ENCODE measurements at places on chromosomes 4 and X.

DNA sequence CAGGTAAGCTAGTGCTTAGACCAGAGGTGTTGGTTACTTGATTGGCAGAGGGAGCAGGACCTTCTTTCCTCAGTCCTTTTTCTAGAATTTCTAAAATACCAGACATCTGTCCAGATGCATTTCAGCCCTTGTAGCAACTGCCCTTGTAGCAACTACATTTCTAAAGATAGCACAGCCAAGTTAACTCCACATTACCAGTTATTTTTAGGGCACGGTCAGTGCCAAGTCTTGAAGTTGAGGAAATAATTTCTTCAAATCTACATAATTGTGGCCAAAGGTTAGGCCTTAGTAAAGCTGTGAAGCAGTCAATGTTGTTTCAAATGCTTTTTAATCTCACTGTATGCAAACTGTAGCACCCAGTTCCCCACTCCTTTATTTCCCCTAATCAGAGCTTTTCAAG lies 62.9 kb downstream of the MID1IP1 start:
- DNase-seq, result no peak

DNA sequence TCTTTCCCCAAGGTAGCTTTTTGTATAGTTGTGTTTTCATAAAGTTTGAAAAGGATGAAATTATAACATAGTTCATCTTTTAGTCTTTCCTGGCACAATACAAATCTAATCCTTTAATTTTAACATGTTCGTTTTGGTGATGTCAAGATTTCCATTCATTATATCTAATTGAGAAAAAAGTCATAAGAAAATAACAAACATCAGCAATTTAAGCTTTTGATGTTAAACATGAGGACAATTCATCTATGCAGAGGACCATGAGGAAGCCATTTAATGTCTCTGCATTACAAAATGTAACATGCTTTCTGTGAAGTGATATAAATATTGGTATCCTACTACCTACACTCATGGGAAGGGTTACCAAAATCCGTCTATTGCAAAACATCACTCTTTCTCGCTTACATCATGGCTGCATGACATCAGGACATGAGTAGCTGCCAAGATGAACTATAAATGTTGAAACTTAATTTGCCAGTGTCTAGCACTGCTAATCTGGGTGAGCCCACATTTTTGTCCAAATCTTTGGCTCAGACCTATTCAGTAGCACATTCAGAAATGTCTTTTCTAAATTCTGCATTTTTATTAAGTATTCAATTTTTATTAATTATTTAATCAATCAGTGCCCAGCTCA lies 9.5 kb downstream of the EPGN start:
- DNase-seq, result no peak

GRCh38 chr4:119626943-119627266 lies 1.7 kb downstream of the PDE5A start:
- DNase-seq, result no peak

DNA sequence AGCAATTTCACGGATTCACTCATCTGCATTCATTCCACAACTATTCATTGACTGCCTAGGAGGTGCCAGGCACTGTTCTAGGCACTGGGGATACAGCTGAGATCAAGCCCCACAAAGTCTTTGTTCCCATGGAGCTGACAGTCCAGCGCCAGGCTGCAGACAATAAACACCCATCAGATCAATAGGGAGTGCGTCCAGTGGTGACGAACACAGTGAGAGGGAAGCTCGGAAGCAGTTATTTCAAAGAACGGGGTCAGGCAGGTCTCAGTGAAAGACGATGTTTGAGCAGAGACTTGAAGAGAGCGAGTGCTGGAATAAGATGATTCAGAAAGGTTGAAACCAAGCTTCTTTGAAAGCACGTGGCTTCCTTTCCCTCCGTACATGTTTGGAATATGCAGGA lies 167.2 kb downstream of the EVC2 start:
- no peak for DNase-seq

DNA sequence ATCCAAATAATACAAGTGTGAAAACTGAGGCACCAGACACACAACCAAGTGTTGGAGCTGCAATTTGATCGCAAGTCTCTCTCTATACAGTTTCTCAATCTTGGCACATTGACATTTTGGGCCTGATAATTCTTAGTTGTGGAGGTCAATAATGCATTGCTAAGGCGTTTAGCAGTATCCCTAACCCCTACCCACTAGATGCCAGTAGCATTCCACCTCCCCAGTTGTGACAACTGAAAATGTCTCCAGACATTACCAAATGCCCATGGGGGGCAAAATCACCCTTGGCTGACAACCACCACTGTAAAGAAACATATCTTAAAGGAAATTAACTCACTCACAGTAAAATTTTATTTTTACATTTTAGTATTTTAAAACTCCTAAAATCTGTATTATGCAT lies 4.2 kb downstream of the NR3C2 start:
- no peak for DNase-seq

DNA sequence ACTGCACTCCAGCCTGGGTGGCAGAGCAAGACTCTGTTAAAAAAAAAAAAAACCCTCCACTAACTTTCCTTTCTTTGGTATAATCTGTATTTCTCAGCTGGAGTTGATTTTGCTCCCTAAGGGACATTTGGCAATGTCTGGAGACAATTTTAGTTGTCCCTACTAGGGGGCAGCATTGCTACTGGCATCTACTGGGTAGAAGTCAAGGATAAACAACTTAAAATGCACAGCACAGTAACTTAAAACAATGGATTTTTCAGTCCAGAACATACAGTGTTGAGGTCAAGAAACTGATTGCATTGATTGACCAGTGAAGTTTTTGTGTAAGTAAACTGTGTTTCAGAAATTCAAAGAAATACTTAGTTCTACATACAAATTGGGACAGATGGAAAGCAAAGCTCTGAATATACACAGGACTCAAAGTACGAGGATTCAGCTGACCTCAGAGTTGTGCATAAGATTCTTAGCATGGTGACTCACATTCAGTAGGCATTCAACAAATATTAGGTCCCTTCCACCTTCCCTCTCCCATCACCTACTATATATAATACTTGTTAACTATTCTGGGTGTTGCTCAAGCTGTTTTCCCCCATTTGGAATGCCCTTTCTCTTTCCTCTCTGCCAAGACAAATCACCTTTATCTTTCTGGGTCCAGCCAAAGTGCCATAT lies 8.8 kb downstream of the DDX53 start:
- DNase-seq, result no peak

- no peak for DNase-seq
Observed at GRCh38 chr4:5824227-5824626, 68.7 kb downstream of the CRMP1 start.

DNA sequence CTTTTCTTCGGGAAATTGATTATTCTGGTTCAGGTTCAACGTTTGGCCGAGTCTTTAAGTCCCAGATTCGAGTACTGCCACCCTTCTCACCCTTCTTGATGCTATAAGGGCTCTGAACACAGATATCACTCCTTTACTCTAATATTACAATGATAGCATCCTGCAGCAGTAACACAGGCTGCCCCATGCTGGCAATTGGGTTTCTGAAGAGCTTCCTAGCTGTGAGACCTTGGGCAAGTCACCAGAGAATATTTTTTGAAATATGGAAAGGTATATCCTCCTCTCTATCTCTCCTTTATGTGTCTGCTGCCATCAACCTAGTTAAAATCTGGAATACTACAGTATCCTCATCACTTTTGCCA lies 297 bp upstream of the MTMR8 start:
- no peak for DNase-seq

DNA sequence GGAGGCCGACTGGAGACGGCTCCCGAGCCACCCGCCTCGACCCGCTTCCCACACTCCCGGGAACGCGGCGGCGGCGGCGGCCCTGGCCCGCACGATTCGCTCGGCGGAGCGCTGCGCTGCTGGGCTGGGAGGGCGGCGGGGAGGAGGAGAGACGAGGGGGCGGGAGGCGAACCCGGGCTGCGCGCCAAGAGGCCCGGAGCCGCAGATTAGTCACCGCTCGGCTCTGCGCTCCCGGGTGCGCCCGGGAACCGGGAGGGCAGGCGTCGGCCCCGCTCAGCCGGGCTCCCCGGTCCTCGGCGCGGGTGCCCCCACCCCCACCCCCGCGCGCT lies 11.2 kb upstream of the BCOR start:
- DNase-seq, result no peak

DNA sequence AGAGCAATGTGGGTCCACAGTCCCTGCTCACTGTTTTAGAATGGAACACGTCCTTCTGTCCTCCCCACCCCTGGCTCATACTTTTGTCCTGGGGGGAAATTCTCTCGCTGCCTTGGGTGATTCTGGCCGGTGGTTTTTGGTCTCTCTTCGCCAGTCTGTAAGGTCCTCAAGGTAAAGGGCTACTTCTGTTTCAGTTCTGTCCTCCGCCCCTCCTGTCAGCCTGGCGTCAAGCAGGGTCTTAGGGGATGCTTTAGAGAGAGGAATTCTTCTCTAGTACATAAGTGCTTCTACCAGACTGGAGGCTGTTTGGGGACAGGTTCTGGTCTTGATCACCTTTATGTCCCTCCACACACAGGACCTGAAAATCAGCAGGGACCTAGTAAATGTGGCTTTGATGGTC lies 617 bp upstream of the MRFAP1L1 start:
- no peak for DNase-seq

DNA sequence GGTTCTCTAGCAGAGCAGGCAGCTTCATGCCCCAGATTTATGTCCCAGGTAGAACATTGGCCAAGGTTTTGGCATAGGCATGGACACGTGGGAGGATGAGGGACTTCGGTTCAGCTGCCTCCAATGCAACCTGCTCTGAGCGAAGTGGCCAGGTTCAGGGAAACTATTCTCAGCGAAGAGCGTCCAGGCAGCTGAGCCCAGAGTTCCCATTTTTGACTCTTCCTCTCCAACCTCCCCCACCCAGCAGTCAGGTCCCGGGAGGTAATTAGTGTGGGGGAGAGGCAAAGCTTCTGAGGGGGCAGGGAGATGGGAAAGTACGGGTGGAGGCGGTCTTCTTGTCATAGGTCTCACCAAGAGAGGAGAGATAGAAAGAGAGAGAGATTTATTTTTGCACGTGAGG lies 1.0 kb downstream of the GABRA4 start:
- DNase-seq, result no peak

- no peak for DNase-seq
Observed at GRCh38 chrX:137052643-137053235, 18.9 kb upstream of the GPR101 start.
